Astrocyte (in vitro differentiated cells and primary cell): ENCODE measurements at places on chromosomes 5 and 9. TPM values are rescaled to one million over a fixed set of nuclear protein-coding genes. Genes with fewer than 3 reads are reported as not detected.

GRCh38 chr5:98769210-98769958 lies 4.1 kb upstream of the RGMB start:
- peak; percentile 67 for DNase-seq
- H3K36me3 ChIP-seq, result no peaks in the 10 kb centered on the region
- H3K27ac ChIP-seq, result peak overlapping the region; percentile 84

- H3K4me1 ChIP-seq, result no peaks in the 10 kb centered on the region
- peak; percentile 23 for DNase-seq
- no peaks in the 10 kb centered on the region for H3K36me3 ChIP-seq
- H3K27ac ChIP-seq, result no peak overlapping the region
Measured at GRCh38 chr9:5799314-5799713, 33.6 kb downstream of the ERMP1 start.

Gene TAF9
- total RNA-seq, result 90.5 and 92.7 TPM in 2 replicates

DNA sequence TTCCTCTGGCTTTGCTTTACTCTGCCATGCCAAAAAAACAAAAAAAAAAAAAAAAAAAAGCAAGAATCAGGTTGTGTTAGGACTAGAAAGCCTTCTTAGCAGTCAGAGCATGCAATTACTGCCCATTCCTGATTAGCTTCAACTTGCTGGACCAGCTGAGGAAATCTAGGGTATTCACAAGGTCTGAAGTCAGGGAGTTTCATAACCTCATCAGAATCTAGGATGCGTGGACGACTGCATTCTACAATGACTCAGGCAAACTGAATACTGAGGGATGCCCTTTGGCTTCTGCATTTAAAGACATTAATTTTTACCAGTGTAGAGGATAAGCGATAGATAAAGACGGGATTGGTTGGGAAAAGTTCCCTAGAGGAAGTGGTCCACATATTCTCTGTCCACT lies 39.2 kb upstream of the SHOC1 start:
- H3K4me3 ChIP-seq, result no peak overlapping the region
- H3K36me3 ChIP-seq, result no peaks in the 10 kb centered on the region
- H3K4me1 ChIP-seq, result peaks cover 8% of the 10 kb centered on the region
- DNase-seq, result peak; percentile 59

GRCh38 chr9:4678679-4679267 lies 596 bp upstream of the CDC37L1 start:
- no peaks in the 10 kb centered on the region for H3K36me3 ChIP-seq
- H3K4me1 ChIP-seq, result peaks cover 17% of the 10 kb centered on the region
- no peak for DNase-seq
- peak overlapping the region; percentile 94 for H3K27ac ChIP-seq
- H3K27me3 ChIP-seq, result no peaks in the 10 kb centered on the region
- H3K4me3 ChIP-seq, result peak overlapping the region; percentile 89

DNA sequence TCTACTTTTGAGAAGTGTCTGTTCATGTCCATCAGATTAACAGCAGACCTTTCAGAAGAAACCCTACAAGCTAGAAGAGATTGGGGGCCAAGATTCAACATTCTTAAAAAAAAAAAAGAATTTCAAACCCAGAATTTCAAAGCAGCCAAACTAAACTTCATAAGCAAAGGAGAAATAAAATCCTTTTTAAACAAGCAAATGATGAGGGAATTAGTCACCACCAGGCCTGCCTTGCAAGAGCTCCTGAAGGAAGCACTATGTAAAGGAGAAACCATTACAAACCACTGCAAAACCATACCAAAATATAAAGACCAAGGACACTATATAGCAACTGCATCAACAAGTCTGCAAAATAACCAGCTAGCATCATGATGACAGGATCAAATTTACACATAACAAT lies 124.6 kb upstream of the PDE4D start:
- H3K4me1 ChIP-seq, result peaks cover 7% of the 10 kb centered on the region
- peak; percentile 39 for DNase-seq
- no peaks in the 10 kb centered on the region for H3K27me3 ChIP-seq
- no peak overlapping the region for H3K27ac ChIP-seq

DNA sequence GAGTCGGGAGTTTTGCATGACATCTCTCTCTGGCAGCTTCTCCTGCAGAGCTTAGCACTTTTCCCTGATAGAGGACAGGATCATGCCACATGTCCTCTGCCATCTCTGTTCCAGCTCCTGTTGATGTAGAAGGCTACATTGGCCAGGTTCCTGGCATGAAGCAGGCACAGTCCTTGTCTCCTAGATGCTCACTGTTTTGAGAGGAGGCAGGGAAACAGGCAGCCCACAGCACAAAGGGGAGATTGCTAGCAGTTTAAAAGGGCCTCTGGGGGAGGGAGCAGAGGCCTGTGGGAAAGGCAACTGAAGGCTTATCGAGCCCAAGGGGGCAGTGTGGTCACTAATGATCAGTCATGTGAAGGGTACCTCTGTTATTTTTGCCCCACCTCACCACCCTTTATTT lies 10.7 kb downstream of the ARHGAP26 start:
- no peaks in the 10 kb centered on the region for H3K36me3 ChIP-seq
- no peak overlapping the region for H3K27ac ChIP-seq
- no peaks in the 10 kb centered on the region for H3K27me3 ChIP-seq
- no peak for DNase-seq
- no peaks in the 10 kb centered on the region for H3K4me1 ChIP-seq

DNA sequence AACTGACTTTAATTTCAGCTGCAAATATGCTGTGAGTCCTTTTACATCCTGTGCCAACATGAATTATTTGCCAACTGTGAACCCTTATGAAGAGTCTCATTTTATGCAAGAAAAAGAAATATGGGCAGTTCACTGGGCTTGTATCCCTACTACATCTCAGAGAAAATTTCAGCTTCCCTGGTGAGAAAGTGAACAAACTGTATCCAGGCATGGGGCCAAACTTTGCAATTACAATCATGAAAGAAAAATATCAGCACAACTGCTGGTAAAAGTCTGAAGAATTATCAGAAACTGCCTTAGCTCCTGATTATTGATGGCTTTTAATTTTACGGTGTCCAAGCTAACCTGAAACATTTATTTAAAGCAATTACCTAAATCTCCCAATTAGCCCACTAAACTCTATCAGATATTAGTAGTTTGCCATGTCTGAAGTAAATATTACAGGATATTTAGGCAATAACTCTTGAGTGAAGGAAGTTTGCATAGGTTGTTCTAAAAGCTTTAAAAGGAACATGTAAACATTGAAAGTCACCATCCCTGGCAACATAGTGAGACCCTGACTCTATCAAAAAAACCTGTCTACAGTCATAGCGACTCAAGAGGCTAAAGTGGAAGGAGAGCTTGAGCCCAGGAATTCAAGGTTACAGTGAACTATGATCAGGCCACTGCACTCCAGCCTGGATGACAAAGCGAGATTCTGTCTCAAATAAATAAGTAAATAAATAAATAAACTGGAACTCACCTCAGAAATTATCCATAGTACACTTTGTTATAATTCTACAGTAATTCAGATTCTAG lies 83.9 kb upstream of the HCN1 start:
- H3K27ac ChIP-seq, result no peak overlapping the region
- H3K36me3 ChIP-seq, result no peaks in the 10 kb centered on the region
- no peak overlapping the region for H3K4me3 ChIP-seq
- no peak for DNase-seq
- H3K27me3 ChIP-seq, result no peaks in the 10 kb centered on the region
- H3K4me1 ChIP-seq, result no peaks in the 10 kb centered on the region

Gene PCDHB14
- 5.6 and 6.4 TPM in 2 replicates for total RNA-seq

Gene F12
- total RNA-seq, result 2.8 and 3.0 TPM in 2 replicates

DNA sequence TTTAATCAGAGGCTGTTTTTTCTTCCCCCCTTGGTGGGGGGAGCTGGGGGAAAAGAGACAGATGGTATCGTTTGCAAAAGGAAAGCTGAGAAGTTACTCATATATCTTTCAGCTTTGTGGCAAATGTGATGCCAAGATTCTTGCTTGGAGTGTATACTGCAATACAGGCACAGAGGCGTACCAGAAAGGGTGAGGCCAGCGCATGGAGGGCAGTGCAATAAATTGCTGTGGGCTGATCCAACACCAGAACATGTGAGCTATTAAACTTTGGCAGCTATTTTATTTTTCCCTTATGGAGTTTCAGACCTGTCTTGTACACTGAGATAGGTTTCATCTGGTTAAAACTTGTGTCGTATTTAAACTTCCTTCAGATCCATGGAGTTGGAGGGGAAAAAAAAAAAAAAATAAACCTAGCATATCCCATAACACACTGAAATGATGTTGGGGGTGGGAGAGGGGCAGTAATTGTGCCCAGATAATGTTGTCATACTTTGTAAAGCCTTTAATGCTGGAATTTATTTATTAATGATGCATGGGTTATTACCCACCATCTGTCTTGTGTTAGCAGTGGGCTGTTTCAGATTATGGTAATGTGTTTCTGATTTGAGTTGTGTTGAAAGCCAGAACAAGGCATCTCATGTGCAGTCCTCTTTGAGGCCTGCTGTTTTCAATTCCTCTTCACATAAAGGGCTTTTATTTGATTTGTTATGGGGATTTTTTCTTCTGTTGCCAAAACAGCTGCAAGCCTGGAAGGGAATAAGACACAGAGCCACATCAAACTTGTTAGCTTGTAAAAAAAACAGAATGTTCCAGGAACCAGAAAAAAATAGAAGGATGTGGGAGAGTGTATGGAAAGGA lies 891.3 kb downstream of the TLE1 start:
- no peak overlapping the region for H3K4me3 ChIP-seq
- H3K27ac ChIP-seq, result no peak overlapping the region
- H3K36me3 ChIP-seq, result no peaks in the 10 kb centered on the region
- H3K4me1 ChIP-seq, result no peaks in the 10 kb centered on the region

GRCh38 chr5:38809388-38810359 lies 36.1 kb upstream of the OSMR start:
- no peaks in the 10 kb centered on the region for H3K27me3 ChIP-seq
- H3K27ac ChIP-seq, result no peak overlapping the region
- DNase-seq, result peak; percentile 76
- H3K4me1 ChIP-seq, result peaks cover 35% of the 10 kb centered on the region
- no peak overlapping the region for H3K4me3 ChIP-seq
- H3K36me3 ChIP-seq, result no peaks in the 10 kb centered on the region

DNA sequence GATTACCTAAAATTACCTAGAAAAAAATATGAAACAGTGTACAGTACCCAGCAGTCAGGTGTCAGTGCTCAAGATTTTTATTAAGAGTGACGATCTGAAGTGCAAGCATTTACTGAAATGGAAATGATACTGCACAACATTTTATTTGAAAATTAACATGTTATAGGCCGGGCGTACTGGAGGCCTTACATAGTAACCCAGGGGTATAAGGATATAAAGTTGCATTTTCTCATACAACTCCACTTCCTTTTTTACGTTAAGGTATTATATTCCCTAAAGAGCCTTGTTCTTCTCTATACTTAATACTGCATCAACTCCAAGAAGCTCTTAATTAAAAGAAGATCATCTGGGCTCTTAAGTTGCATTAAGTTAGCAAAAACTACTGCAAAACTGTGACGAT lies 3.3 kb downstream of the MAT2B start:
- H3K4me1 ChIP-seq, result peaks cover 28% of the 10 kb centered on the region
- DNase-seq, result no peak
- H3K4me3 ChIP-seq, result peak overlapping the region; percentile 37
- H3K27ac ChIP-seq, result peak overlapping the region; percentile 29

- no peaks in the 10 kb centered on the region for H3K4me1 ChIP-seq
Measured at GRCh38 chr5:53542926-53543325, 17.5 kb upstream of the NDUFS4 start.

DNA sequence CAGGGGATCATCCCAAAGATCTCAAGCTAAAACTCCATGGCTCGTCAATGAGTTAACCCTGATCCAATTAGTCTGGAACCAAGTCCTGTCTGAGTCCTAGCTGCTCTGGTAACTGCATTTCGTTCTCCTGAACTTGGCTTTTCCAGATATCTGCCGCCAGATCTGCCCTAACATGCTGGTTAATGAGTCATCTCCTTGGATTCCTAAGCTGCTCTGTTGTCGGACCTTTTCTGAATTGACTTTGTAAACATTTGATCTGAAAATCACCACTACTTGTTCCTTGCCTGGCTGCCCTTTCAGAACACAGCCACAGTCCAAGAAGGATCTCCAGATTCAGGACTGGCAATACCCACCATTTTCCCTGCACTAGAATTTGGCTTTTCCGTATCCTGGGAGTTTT lies 473.0 kb downstream of the ZSWIM6 start:
- H3K4me1 ChIP-seq, result peaks cover 10% of the 10 kb centered on the region
- H3K27me3 ChIP-seq, result peaks cover 3% of the 10 kb centered on the region
- peak; percentile 88 for DNase-seq
- no peak overlapping the region for H3K27ac ChIP-seq
- no peaks in the 10 kb centered on the region for H3K36me3 ChIP-seq

DNA sequence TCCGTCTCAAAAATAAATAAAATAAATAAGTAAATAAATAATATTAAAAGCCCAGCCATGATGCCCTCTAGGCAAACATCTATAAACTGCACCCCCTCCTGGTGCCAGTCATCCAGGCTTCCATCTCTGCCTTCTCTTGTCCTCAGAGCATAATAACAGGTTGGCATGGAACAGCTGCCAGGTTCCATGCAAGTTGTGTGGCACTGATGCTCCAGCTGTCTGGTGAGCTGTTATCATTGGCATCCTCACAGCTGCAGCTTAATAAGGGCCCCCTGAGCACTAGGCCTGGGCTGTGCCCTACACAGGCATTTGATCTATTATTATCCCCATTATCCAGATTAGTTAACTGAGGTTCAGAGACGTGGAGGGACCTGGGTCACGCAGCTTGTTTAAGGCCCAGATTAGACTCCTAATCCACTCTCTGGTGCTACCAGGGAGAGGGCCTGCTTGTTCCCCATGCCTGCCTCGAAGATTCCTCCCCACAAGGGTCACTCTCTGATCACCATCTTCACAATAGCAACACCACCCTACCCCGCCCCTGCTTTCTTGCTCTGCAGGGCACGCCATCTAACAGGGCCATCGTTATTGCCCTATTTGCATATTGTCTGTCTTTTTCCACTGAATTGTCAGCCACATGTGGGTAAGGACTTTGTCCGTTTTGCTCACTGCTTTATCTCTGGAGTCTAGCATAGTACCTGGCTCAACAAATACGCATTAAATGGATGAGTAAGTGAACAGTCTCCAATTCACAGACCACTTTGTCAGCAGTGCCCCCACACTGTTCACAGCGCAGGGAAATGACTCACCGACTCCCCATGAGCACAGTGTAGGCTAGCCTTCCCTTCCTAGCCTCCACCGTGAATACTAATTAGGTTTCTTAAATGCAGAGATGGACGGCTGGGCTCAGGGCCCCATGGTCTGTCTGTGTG lies 1.5 kb upstream of the DNM1 start:
- H3K36me3 ChIP-seq, result no peaks in the 10 kb centered on the region
- peak; percentile 79 for DNase-seq
- H3K4me1 ChIP-seq, result peaks cover 21% of the 10 kb centered on the region
- peak overlapping the region; percentile 66 for H3K27ac ChIP-seq

GRCh38 chr5:35799753-35800152 lies 56.9 kb upstream of the IL7R start:
- H3K27me3 ChIP-seq, result no peaks in the 10 kb centered on the region
- peaks cover 3% of the 10 kb centered on the region for H3K4me1 ChIP-seq
- H3K4me3 ChIP-seq, result no peak overlapping the region

DNA sequence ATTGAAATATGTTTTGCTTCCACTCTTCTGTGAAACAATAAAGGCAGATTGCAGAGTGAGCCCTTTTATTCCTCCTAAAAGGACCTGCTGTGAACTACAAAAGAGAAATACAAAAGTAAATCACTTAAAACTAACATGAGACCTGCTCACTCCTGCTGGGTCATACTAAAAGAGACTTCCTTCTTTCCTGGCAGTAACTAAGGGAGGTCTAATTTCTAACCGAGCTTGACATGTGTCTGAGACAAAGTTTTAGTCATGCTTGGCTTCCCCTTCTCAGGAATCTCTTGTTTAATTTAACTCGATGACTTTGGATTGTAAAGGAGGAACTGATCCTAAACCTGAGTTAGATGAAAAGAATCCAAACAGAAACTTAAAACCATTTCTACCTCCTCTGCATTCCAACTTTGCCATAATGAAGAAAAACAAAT lies 86.4 kb upstream of the CDH6 start:
- no peaks in the 10 kb centered on the region for H3K36me3 ChIP-seq
- peaks cover 27% of the 10 kb centered on the region for H3K4me1 ChIP-seq
- peak overlapping the region; percentile 4 for H3K4me3 ChIP-seq
- peak; percentile 91 for DNase-seq
- peak overlapping the region; percentile 93 for H3K27ac ChIP-seq

Gene HSD17B4
- 82.8 and 108 TPM in 2 replicates for total RNA-seq
